ENCODE measurements at places on chromosomes 2 and 18. TPM values are rescaled to one million over a fixed set of nuclear protein-coding genes. Genes with fewer than 3 reads are reported as not detected.

DNA sequence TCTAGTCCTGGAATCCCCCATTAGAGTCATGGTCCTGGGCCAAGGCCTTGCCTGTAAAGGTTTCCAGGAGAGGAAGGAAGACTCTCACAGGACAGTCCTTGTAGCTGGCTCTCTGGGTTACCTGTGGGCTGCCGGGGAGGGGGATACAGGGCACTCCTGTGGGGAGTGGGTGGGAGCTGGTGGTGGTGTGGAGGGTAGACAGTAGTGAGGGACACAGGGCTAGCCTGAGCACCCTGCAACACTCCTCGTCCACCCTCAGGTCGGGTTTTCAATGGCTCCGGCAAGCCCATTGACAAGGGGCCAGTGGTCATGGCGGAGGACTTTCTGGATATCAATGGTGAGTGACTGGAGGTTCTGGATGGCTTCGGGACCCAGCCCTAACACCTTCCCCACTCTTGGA is 19.7 kb upstream of the ANKRD53 start:
- H3K4me3 ChIP-seq = no peak overlapping the region
- H3K36me3 ChIP-seq = no peaks in the 10 kb centered on the region
- no peak for DNase-seq
- no peaks in the 10 kb centered on the region for H3K27me3 ChIP-seq

KHK gene
- total RNA-seq = 0.63 TPM

GRCh38 chr2:44110444-44110843 is 58.2 kb upstream of the PPM1B start:
- H3K27ac ChIP-seq = no peak overlapping the region
- no peaks in the 10 kb centered on the region for H3K4me1 ChIP-seq
- H3K36me3 ChIP-seq = no peaks in the 10 kb centered on the region
- H3K4me3 ChIP-seq = no peak overlapping the region

GRCh38 chr2:171412571-171413175 is 21.1 kb downstream of the METTL8 start:
- H3K36me3 ChIP-seq = no peaks in the 10 kb centered on the region
- H3K27ac ChIP-seq = no peak overlapping the region
- H3K4me3 ChIP-seq = no peak overlapping the region
- DNase-seq = no peak
- peaks cover 7% of the 10 kb centered on the region for H3K4me1 ChIP-seq
- no peaks in the 10 kb centered on the region for H3K27me3 ChIP-seq

GRCh38 chr2:126449677-126450076 is 206.3 kb upstream of the GYPC start:
- no peak overlapping the region for H3K27ac ChIP-seq
- no peak for DNase-seq
- no peaks in the 10 kb centered on the region for H3K27me3 ChIP-seq
- H3K4me1 ChIP-seq = no peaks in the 10 kb centered on the region
